ENCODE measurements at places on chromosomes 2 and 18.

DNA sequence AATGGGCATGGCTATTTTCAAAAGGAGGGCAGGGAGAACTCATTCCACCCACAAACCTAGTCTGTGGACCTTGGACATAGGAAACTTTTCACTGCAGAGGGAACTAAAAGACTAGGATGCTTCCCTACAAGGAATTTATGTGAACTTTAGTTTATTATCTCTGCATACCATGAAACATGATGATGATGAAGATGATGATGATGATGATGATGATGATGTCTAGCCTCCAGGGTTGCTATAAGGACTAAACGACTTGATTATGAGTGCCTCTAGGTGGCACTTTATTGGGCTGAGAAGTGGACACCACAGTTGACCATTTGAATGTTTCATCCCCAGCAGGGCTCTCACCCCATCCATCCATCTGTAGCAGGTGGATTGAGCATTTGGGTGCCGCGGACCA is 260.0 kb upstream of the TCF4 start:
- no peak for DNase-seq

DNA sequence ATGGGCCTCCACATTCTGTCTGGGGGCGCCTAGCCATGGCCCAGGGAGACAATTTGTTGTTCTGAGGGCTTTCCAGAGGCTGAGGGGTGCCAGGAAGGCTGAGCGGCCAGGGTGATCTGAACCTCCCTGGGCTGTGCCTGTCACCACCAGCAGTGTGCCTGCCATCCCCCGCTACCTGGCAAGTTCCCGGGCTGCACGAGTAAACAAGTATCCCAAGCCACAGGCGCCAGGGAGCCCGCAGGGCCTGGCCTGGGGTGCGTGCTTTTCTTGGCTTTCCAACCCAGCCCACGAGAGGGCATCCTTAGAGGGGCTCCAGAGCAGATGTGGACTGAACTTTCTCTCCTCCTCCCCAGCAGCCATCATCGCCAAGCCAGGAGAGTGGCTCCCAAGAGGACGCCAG is 35.1 kb upstream of the B3GNT7 start:
- no peak for DNase-seq

DNA sequence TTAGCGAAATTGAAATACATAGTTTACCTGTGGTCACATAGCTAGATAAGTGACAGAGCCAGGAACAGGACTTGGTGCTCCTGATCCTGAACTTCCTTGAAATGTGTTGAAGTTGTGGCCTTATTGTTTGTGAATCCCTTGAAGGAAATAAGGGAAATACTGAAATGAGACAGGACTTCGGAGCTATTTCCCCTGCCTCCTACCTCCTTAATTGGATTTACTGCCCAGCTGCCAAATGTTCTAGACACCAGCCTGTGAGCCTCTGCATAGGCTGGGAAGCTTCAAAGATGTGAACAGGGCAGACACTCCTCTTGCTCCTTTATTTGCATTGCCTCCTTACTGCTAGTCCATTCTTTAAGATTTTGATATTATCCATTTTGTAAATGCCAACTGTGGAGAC is 135.2 kb downstream of the PRPF40A start:
- no peak for DNase-seq

GRCh38 chr2:199631129-199631528 is 173.4 kb upstream of the SATB2 start:
- no peak for DNase-seq

DNA sequence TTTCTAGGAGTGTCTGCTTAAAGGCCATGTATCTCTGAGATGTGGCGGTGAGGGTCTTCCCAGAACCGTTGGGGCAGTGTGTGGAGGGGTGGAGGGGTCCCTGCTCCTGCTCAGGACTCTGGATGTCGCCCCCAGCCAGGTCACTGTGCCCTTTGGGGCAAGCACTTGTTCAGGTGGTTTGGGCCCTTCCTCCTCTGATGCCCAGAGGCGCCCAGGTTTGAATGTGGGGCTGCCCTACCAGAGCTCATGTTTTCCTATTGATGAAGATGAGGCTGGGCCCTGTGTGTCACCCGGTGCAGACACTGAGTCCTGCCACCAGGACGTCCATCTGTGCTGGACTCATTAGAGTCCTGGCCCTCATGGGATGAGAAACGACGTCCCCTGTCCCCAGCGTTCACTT is 14.3 kb upstream of the PER2 start:
- DNase-seq = no peak

All from fibroblast of skin of right quadriceps (primary cell).